ENCODE measurements at places on chromosomes 1 and 21.

DNA sequence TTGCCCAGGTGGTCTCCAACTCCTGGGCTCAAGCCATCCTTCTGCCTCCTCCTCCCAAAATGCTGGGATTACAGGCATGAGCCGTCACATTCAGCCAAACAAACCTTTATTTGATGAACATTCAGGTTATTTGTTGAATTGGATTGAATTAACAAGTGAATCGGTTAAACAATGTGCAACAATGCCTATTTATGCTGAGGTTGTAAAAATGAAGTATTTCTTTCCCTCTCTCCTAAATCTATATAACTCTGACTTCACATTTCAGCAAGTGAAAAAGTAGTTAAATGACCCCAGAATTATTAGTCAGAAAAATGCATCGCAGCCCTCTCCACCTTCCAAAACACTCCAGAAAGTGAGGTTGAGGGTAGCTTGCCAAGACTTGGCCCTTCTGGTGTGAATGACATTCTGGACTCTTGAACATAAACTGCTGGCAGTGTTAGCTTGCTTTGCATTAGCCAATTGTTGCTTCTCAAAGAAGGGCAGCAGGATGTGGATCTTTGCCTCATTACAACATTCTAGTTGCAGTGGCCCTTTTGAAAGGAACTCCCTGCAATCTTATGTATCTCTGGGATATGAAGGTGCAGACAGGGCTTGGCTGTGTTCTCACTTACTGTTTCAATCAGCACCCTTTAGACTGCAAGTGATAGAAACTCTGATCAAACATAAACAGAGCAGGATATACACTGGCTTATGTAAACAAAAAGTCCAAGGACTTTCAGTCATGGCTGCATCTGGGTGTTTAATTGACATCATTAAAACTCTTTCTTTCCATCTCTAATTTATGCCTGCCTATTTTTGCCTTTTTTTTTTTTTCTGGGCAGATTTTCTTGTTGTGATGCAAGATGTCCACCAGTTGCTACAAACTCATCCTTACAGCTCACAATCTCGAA lies 22.4 kb downstream of the EDN2 start:
- DNase-seq, result peak; percentile 65

GRCh38 chr1:60255565-60255964 lies 182.0 kb upstream of the C1orf87 start:
- no peak for DNase-seq

DNA sequence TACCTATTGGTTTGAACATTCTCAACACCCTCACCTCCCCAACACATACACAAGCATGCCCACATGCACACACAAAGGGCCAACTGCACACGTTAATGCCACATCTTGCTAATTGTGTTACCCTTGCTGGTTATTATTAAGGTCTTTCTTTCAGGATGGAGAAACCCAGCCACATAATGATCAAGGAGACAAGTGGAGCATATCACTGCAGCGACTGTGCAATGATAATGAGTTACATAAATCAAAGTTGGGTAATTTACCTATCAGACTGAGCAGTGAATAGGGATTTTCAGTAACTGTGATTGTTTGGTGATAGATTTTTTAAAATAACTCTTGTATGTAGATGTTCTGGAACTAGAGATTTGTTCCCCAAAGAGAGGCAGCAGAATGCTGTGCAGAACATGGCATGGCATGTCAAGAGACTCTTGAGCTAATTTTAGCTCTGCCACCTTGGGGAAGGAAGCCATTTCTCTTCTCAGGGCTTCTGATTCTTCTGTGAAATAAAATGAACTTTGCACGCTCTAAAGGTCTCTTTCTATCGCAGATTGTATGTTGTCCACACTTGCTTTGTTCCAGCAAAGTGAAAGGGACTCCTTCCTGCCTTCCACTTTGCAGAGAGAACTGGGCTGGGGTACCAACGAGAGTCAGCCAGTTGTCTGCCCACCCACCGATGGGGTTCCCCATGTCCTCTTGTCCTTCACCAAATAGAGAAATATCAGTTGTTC lies 126.0 kb upstream of the CAMK1G start:
- DNase-seq, result no peak

GRCh38 chr1:216184126-216184680 lies 239.0 kb downstream of the USH2A start:
- DNase-seq, result no peak

DNA sequence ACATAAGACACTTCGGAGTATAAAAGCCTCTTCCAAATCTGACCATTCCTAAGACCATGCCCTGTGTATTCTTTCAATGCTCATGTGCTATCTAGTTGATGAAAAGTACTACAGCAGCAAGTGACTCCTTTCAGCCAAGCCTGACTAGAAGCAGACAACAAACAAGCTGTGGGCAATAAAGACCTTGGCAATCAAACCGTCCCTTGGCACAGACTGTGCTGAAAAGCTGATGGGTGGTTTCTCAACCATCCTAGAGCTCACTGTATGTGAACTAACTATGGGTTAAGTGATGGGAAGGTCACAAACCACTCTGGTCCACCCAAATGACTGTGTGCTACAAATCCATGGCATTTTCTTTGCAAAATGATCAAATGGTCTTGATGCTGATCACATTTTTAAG lies 94.0 kb downstream of the KIAA0319L start:
- DNase-seq, result no peak

DNA sequence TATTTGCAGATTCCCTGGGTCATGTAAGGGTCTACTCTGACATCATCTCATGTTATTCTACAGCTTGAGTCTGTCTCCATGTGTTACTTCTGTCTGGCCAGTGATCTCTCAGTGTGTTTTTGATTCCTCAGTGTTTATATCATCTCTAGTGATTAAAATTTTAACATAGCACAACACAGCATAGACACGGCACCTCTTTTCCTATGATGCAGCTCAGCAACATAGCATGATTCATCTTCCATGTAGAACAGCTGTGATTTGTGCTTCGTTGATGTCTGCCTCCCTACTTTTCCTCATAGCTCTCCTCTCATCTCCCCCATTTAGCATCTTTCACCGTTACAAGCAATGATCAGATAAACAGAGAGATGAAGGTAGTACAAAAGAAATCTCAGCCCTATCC lies 163.9 kb upstream of the DPT start:
- no peak for DNase-seq

DNA sequence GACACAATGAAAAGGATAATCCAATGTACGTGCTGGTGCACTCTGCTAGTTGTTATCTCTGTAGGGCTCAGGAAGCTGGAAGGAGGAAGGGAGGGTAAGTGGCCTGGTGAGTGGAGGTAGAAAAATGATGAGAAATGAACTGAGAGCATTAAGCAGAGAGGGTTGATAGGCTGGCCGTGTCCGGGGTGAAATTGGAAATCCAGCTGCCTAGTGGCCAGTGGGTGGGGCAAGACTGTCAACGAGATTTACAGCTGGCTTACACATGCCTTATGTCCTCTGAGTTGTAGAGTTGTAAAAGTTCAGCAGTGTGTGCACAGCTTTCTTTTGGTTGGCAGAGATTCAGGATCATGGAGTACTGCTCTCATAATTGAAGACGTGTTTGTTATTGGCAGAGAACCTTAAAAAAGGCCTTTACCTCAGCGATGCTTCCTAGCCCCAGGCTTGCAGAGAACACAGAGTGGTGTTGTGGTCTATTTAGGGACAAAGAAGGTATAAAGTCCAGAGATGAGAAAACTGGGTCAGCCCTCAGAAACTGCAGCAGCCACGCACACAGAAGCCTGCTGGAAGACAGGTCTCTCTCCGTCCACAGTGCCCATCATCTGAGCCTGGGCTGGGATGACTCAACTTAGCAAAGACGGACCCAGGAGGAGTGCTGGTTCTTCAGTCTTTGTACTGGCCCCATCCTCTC lies 132.4 kb downstream of the EDEM3 start:
- DNase-seq, result peak; percentile 85

DNA sequence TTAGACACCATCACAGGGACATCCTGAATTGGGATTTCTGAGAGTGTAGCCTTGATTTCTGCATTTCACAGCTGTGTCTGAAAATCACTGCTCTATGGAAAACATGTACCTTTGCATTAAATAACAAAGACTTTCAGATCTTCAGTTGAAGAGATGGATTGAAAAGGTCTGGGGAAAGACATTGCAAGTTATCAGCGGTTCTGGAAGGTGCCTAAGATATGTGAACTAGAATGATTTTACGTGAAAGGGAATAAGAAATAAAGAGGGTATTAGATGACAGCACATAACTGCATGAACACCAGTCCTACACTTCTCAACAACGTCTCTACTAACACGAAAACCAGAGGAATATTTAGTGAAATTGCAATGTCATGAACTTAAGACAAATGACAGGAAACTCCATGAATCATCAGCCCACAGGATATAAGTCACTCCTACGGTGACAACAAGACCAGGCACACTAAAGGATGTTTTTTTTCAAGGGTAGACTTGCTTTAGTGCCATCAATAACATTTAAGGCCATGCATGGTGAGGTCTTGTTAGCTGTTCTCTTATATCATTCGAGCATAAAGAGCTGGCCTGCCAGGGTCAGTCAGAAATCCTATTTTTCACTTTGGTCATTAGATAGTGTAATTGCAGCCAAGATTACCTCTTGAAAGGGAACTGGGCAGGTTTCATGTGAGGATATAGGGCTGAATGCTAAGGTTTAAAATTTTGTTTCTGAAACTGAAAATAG lies 283.1 kb downstream of the GRIK1 start:
- DNase-seq, result no peak

GRCh38 chr1:119448127-119448511 lies 33.2 kb downstream of the HSD3B2 start:
- no peak for DNase-seq

DNA sequence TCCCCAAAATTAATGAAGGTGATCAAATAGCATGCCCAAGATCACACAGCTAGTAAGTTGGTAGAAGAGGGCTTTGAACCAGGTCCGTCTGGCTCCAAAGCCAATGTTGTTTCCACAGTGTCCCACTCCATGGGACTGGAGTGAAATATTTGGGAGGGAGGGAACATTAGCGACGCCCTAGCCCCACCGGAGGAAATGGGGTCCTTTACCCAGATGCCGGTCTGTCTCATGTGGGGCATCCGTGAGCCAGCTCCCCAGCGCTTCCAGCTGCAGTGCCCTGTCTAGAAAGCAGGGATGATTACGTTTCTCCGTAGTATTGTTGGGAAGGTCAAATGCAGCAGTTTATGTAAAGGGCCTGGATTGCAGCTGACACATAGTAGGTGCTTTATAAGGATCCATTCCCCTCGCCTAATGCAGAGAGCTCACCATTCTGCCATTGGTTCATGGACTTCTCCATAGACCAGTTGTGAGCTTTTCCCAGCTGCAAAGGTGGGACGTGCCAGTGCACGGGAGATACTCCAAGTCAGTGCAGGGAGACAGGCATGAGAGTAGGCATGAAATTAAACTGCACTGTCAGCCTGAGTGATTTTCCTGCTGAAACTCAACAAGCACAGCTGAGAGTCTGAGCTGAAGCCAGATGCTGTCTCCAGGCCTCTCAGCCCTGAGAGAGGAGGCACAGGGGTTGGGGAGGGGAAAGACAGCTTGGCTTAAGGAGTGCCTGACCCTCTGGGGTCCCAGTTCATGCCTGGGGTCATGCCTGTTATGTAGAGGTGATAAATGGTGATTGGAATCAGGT lies 24.7 kb downstream of the QSOX1 start:
- no peak for DNase-seq

- DNase-seq, result no peak
Observed at GRCh38 chr21:19541602-19542001, 1138.0 kb upstream of the TMPRSS15 start.

- DNase-seq, result no peak
Observed at GRCh38 chr1:157577420-157577819, 20.5 kb downstream of the FCRL4 start.

DNA sequence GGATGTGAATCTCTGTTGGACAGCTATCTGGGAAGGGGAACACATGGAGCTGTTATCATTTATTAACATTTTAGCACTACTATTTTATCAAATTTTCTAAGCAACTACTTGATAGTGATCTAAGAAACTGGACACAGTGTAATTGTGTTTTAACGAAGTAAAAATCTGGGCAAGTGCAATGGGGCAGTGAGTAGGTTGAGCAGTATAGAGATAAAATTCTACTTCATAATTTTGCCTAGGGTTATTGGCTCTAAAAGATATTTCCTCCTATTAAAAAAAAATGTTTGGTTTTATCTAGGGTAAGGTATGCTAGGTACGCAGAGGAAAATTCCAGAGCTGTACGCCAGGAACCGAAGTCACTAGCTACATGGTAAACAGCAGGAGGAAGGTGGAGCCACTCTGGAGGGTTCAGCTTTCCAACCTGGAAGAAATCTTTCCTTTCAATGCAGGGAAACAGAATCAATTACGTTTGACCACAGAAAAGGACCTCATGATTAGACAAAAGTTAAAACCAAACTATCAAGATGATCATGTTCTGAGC lies 43.3 kb downstream of the BCAR3 start:
- no peak for DNase-seq

DNA sequence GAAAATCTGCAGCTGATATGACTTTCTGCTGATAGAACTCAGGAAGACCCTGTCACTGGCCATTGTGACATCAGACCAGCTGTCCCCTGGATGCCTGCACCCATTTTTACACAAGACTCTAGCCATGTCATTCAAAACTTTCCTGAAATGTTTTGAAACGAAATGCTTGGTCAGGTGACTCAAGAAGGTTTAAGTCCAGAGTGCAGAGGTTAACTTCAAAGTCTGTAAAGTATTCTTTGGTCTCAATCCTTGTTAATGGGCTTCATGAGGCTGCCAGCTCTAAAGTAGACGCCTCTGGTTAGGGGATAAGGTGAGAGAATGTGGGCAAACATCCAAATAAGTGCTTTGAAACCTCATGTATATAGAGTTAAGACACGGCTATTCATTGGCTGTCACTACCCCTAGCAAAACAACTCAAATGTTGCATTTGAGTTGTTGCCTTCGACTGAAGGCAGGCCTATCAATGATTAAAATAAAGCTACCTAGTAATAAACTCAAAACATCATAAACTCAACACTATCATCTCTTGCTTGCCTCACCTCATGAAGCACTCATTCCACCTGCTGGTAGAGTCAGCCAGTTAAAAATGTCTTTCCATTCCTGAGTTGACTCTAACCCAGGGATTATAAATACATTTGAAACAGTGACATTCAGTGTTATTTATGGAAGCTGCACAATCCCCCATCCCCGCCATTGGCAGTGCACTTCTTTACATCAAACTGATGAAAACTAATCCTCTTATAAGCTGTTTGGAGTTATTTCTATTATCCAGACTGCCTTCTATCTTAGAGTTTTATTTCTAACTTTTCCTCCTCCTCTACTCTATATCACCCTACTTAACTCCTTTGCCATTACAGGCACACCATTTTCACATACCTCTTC lies 26.0 kb downstream of the RABIF start:
- DNase-seq, result no peak

DNA sequence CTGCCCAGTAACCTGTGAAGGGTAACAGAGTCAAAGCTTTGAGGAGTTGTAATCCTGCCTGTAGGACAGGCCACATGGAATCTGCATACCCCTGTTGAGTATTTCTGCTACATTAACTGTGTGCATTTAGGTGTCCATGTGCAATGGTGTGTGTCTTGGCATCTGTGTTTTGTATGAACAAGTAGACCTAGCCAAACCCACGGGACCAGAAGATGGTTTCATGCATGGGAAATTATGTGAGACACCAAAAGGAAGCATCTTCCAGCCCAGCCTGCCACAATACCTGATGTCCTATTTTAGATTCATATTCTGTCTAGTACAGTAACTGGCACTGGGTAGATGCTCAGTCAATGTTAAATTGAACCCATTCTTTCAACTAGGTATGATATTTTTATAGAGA lies 70.8 kb upstream of the KCND3 start:
- no peak for DNase-seq

- DNase-seq, result no peak
Observed at GRCh38 chr21:38489729-38490128, 8.5 kb downstream of the ERG start.
